ENCODE measurements at places on chromosomes 4 and X.

GRCh38 chr4:74982546-74983252, 49.8 kb downstream of the PARM1 start:
- DNase-seq: no peak

DNA sequence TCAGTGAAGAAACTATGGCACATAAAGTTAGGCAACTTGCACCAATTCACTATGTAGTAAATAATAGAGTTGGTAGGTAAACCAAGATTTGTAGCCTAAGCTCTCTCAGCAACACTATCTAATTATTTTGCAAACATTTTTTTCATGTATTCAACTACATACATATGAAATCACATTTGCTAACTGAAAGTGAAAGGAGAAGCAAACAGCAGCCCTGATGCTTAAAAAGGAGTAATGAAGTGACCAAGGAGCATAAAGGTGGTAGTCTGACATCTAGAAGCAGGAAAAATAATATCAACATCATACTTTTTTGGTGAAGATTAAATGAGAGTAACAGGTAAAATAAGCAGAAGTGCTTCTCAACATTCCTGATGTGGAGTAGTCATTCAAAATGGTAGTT, 603.7 kb downstream of the GRXCR1 start:
- DNase-seq: no peak

- DNase-seq: no peak
Observed at GRCh38 chr4:160299177-160299576, 1196.3 kb downstream of the RAPGEF2 start.

DNA sequence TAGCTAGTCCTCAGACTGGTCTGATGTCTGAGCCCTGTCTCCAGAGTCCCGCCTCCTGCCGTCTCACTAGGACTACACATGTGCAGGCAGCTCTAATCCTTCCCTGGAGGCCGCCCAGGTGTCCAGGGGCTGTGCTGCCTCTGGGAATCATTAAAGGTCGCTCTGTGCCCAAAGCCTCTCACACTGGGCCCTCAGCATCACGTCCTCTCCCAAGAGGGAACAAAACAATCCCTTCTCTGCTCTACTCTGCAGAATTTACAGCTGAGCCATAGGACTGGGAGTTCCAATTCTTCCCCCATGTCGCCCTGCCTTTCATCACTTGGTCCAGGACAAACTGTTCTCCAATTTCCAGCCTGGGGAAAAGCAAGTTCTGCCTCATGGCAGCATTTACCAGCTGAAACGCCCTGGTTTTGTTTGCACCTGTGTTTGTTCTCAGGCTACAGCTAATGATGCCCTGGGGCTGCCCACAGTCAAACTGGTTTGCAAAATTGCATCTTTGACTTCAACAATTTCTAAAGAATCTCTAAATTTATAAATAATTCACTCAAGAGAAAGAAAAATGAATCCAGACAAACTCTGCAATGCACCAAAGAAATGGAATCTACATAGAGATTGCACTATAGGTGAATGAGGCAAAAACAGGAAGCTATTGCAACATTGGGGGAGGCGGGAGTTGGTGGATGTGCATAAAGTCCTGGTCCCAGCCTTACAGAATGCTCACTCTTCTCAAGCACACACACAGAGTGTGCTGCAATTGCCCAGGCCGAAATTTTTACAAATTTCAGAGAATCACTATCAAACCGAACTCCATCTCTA, 7.2 kb upstream of the MRFAP1 start:
- peak; percentile 72 for DNase-seq

- DNase-seq: no peak
Observed at GRCh38 chr4:76301068-76301774, 5.3 kb upstream of the STBD1 start.

GRCh38 chr4:143404555-143404954, 67.9 kb downstream of the GAB1 start:
- no peak for DNase-seq

DNA sequence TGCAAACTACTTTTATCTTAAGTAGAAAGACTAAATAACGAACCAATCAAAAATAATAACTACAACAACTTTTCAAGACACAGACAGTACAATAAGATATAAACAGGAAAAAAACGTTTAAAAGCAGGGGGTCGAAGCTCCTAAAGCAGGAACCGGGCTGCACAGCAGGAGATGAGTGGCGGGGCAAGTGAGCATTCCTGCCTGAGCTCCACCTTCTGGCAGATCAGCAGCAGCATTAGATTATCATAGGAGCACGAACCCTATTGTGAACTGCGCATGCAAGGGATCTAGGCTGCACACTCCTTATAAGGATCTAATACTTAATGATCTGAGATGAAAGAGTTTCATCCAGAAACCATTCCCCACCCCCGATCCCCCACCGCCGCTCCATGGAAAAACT, 146.2 kb downstream of the TEX11 start:
- DNase-seq: peak; percentile 35

GRCh38 chrX:100979881-100980607, 10.5 kb downstream of the ARL13A start:
- peak; percentile 52 for DNase-seq

DNA sequence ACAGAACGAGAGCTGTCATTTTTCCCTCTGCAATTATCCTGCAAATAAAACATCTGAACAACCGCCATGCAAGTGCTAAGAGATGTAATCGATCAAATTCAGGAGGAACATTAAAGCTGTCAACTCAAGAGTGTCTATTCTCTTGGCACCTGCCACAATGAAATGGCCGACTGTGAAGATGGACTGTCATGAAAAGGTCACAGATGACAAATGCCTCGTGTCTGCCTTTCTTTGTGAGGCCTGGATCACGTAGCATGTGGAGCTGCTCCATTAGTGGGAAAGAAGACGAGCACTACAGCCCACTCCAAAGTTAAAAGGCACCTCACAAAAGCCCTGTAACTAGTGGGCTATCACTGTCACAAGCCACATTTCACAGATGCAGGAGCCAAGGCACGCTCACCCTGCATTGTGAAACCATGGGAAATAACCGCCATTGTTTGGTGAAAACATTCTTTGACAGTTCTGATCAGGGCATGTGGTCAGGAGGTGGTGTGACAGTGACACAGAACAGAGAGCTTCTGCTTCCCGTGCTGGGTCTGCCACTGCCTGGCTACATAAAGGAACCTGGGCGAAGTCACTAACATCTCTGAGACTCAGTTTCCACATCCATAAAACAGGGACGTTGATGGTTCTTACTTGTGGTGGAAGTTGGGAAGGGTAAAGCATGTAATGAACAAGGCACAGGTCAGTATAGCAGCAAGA, 98.9 kb downstream of the EVC2 start:
- no peak for DNase-seq

- DNase-seq: no peak
Observed at GRCh38 chrX:112751076-112751475, 71.3 kb upstream of the LHFPL1 start.

DNA sequence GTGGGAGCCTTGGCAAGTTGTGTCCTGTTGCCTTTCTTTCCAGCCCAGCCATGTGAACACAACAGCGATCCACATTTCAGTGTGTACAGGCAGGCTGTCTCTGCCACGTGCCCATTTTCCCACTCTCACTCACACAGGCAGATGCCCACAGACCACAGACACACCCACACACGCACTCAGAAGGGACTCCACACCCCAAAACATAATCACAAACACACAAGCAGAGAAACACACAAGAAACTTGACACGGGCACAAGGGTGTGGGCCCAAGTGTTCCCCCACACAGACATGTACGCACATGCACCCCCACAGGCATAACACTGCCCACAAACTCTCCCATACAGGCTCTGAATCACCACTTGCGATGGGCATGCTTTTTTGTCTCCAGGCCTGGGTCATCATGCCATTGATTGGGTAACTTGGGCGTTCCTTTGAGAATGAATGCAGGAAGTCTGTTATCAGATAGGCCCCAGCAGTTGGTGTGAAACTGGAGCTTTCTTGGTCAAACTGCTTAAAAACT, 84.3 kb downstream of the NBDY start:
- DNase-seq: no peak

DNA sequence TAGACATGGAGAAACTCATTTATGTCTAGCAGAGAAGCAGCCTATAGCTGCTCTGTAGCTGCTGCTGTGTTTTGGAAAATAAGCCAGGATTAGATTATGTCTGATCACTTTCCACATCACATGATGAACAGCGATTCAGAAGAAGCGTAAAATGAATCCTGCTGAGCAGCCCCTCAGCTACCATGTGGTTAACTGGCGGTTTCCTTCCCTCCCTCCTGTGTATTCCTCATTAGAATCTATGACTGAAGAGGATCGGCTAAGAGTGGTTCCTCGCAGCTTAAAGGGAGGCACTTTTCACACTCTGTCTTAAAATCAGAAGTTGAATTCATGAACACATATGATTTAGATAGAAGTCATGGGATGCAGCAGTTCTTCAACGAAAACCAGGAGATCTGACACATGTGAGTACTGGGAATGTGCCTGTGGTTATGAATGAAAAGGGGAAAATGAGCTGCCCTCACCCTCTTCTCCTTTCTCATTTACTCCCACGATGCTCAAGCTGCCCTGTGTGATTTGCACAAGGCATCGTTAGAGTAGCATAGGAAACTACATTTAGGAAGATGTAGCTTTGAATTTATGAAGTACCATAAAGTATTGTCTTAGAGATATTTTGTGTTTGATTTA, at the start of gene PPEF1:
Gene PPEF1 (plus strand): TSS at position 220 of the 624 bp plus-strand sequence. CDS start 136 bp downstream, at position 356.
- DNase-seq: no peak

- peak; percentile 86 for DNase-seq
Observed at GRCh38 chrX:19846995-19847790, 40.2 kb downstream of the SH3KBP1 start.

GRCh38 chr4:19317377-19317776, 934.3 kb upstream of the SLIT2 start:
- no peak for DNase-seq

DNA sequence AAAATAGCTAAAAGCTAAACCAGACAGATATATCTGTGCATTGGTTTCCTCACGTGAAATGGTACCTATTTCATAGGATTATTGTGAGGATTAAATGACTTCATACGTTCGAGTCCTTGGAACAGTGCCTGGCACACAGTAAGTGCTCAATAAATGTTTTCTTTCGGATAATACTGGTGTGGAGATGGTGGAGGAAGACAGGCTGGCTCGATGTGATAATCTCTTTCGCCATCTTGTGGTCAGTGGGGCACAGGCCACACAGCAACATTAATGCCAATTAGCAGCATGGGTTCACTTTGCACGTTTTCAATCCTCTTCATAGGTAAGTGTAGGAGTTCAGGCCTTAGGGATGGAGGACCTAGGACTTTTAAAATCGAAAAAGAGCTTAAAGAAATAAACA, 9.3 kb downstream of the PAGE4 start:
- peak; percentile 59 for DNase-seq

DNA sequence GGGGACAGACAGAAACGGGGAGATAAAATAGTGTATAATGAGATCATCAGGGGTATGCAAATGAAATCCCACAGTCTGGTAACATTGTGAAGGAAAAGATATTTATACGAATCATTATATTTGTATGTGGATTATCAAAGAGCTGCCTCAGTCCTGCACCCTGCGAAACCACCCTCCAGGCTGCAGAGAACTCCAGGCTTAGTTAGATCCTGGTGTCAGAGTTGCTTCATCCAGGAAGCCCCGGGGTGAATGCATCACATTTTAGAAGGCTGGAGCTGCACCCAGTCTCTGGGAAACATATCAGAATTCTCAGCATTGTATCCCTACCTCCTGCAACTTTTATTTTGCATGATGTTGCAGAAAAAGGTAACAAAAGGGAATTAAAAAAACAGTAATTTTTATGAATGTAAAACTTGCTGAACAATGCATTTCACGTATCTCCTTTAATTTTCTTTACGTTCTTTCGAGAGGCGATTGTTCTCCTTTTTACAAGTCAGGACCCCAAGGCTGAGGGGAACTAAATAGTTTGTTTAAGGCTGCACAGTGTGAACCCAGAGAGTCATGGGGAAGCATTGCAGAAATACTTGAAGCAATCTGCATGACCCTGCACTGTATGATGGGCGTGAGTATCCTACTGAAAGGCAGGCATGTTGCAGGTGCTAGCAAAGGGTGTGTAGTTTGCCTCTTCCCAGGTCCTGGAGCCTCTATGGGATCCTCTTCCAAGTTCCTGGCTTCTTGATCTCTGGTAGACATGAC, 299.5 kb upstream of the CLNK start:
- DNase-seq: no peak

GRCh38 chr4:7939377-7940108, at the start of gene AFAP1:
Gene AFAP1 (minus strand): TSS chr4:7939861. CDS start chr4:7872078, 67,783 bp downstream.
- peak; percentile 90 for DNase-seq

GRCh38 chrX:54825716-54826438, 18.3 kb downstream of the MAGED2 start:
- DNase-seq: peak; percentile 58

- no peak for DNase-seq
Observed at GRCh38 chr4:3851881-3852280, 85.7 kb downstream of the ADRA2C start.

GRCh38 chr4:114318309-114318708, 280.3 kb upstream of the UGT8 start:
- DNase-seq: no peak

- DNase-seq: no peak
Observed at GRCh38 chr4:23062188-23062587, 369.5 kb downstream of the GBA3 start.

DNA sequence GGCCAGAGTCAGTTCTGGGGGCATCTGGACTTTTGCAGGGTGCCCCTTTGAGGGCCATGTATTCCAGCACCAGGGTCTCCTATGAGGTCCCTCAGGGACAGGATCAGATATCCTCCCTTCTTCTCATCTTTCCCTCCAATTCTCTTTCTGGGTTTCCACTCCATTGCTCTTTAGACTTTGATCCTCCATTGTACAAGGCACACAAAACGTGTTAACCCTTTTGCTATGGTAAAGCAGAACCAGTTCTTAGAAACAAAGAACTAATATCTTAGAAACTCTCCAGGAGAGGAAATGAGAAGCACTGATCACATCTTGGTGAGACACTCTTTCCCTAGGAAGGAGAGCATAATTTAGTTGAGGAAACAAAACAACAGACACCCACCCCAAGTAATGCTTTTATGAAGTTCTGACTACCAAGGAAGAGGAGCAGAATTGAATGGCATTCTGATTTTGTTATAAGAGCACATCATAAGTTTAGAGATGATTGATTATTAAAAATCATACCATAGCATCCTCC, 200.7 kb upstream of the NPY2R start:
- DNase-seq: no peak

- no peak for DNase-seq
Observed at GRCh38 chrX:118654331-118654730, 73.1 kb upstream of the IL13RA1 start.

GRCh38 chr4:99029018-99029735, 33.7 kb downstream of the METAP1 start:
- DNase-seq: no peak

DNA sequence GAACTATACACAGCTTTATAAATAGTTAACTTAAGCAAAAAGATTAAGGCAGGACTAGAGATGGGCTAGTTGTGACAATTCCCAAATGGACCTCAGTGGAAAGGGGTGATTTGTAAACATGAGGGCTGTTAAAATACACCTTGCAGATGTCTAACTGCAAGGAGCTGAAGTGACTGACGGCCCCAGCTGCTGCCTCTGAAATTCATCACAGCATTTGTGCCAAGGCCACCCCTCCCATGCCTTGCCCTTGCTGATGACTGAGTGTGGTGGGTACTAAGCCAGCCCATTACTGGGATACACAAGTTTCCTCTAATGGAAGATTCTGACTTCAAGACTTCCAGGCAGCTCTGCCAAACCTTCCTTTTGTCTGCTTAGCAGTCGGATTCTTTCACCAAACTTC, 23.7 kb upstream of the EGFL6 start:
- DNase-seq: no peak

Data from ELF-1 (cell line).